Adrenal gland (tissue), 19 donors: ENCODE measurements at places on chromosomes 4 and X.

- no peaks in the 10 kb centered on the region for H3K4me1 ChIP-seq
- no peaks in the 10 kb centered on the region for H3K36me3 ChIP-seq
- no peak for DNase-seq
- no peaks in the 10 kb centered on the region for H3K27me3 ChIP-seq
- H3K27ac ChIP-seq: no peak overlapping the region
These were observed 26.0 kb downstream of the FAM53A start for GRCh38 chr4:1658146-1658545.

- DNase-seq: peak; percentile 74
- H3K4me1 ChIP-seq: peaks cover 19% of the 10 kb centered on the region
- H3K27me3 ChIP-seq: no peaks in the 10 kb centered on the region
- H3K4me3 ChIP-seq: no peak overlapping the region
These were observed 51.2 kb downstream of the LGI2 start for GRCh38 chr4:24979554-24979953.

- DNase-seq: no peak
- H3K27ac ChIP-seq: no peak overlapping the region
- H3K36me3 ChIP-seq: no peaks in the 10 kb centered on the region
- H3K4me1 ChIP-seq: no peaks in the 10 kb centered on the region
- H3K27me3 ChIP-seq: no peaks in the 10 kb centered on the region
These were observed 665.6 kb upstream of the CPEB2 start for GRCh38 chr4:14336656-14337055.

DNA sequence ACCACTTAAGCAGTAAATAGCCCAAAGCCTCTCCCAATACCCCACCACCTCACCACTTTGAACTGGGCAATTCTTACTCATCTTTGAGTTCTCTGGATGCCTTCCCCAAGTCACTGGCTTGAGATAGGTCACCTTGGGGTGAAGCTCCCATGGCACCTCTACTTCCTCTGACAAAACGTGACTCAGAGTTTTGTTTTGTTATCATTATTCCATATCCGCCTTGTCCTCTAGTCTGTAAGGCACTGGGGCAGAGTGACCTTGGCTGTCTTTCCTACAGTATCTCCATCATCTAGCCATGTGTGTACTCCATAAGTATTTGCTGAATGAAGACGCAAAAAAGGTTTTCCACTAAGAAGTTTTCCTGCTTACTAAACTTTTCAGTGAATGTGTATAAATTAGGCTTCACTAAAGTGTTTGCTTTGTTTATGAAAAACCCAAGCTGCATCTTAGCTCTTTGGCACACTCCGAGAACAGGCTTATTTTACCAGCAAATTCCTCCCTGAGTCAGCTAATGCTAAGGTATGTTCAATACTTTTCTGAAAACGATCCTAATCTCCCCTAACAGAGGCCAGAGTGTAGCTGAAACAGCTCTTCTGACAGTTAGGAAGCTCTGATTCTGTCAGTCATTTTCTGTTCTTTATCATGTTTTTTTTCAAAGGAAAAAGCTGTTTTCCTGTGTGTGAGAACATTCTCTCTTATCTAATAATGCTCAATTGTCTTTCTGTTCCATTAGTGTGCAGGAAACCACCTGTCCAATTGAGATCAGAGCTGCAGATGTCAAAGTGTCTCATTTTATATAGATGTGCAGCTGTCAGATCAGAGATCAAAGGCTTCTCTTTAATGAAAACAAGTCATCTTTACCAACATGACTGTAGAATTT, 30.2 kb upstream of the TSPAN5 start:
- no peaks in the 10 kb centered on the region for H3K4me1 ChIP-seq
- no peaks in the 10 kb centered on the region for H3K36me3 ChIP-seq
- H3K27ac ChIP-seq: no peak overlapping the region
- DNase-seq: no peak
